ENCODE measurements at places on chromosomes 3 and 15.
A peak's percentile ranks its signal among the peaks of the same experiment; 100 is the strongest.

DNA sequence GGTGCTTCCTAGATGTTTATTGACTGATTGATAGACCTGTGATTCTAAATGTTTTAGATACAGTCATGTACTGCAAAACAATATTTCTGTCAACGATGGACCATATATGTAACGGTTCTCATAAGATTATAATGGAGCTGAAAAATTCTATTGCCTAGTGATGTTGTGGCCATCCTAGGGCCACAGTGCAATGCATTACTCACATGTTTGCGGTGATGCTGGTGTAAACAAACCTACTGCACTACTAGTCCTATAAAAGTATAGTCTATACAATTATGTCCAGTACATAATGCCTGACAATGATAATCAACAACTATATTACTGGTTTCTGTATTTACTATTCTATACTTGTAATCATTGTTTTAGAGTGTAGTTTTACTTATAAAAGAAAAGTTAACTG lies 46.8 kb downstream of the CHST2 start:
- DNase-seq, result no peak

GRCh38 chr3:48232734-48233133 lies 8.2 kb upstream of the ZNF589 start:
- DNase-seq, result peak; percentile 84

- DNase-seq, result no peak
Observed at GRCh38 chr3:64667138-64667537, 20.7 kb downstream of the ADAMTS9 start.

GRCh38 chr3:69033470-69033869 lies 18.7 kb downstream of the TMF1 start:
- DNase-seq, result no peak

DNA sequence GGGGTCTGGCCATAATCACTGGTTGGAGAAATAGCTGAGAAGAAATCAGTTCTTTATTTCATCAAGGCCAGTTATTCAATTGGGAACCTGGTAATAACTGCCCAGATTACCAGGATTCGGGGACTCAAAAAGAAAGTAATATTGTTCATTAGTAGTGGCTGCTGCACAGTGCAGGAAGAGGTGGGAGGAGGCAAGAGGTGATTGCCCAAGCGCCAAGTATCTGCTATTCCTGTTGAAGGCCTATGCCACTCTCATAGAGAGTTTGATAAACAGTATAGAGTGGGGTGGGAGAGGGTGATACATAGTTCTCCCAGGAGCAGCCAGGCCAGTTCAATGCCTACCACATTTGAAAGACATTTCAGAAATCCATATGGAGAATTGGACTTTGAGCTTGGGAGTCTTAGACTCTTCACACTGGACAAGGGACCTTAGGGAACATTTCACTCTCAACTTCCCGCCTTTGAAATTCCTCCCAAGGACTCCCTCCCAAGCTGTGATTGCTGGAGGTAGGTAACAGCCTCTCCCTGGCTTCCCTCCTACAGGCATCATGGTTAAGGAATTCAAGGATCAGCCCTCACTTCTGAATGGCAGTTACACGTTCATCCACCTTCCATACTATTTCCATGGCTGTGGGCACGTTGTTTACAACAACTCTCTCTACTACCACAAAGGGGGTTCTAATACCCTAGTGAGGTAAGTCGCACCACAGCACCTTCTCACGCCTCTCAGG lies 59.8 kb downstream of the GLDN start:
- DNase-seq, result no peak

GRCh38 chr3:11021611-11022011 lies 29.1 kb downstream of the SLC6A1 start:
- no peak for DNase-seq

- DNase-seq, result peak; percentile 69
Observed at GRCh38 chr3:94928921-94929320, 866.1 kb downstream of the NSUN3 start.

- DNase-seq, result no peak
Observed at GRCh38 chr3:141505166-141505565, 18.3 kb downstream of the RASA2 start.

DNA sequence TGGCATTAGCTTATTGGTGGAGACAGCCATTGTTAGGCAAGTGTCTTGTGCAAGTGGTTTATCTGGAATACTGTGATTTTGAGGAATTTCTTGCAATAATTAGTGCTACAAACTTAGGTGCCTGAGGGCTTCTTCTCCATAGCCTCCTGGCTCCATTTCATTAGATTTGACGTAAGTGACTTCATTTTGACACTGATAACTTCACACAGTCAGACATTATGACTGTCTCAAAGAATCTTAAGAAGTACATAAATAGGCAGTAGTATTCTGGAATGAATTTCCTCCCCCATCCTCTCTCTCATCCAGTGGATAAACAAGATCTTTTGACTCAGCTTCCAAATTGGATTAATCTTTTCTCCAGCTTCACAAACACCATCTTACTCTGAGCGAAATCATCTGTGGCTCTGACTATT lies 19.0 kb downstream of the ARL14 start:
- no peak for DNase-seq

- no peak for DNase-seq
Observed at GRCh38 chr3:142337994-142338393, 109.8 kb downstream of the XRN1 start.

DNA sequence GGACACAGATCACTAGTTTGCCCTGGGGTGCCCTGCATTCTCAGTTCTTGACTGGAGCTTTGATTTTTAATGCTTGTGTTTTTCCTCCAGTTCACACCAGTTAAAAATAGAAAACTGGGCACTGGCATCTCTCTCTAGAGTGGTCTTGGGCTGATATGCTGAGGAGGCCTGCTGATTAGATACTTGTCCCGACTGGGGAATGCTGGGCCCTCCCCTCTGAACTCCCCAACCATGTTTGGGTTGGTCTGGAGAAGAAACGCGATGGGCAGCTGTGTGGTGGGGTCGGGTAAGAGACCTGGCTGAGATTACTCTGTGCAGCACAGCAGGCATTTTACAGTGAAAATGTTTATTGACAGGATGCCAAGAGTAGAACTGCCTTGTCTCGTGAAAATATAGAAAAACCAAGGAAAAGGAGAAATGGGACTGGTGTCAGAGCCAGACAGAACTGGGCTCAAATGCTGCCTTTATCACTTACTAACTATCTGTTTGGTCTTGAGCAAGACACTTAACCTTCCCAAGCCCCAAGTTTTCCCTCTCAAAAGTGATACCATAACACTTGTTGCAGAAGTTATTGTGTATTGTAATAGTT lies 1.6 kb upstream of the ACTC1 start:
- DNase-seq, result no peak

DNA sequence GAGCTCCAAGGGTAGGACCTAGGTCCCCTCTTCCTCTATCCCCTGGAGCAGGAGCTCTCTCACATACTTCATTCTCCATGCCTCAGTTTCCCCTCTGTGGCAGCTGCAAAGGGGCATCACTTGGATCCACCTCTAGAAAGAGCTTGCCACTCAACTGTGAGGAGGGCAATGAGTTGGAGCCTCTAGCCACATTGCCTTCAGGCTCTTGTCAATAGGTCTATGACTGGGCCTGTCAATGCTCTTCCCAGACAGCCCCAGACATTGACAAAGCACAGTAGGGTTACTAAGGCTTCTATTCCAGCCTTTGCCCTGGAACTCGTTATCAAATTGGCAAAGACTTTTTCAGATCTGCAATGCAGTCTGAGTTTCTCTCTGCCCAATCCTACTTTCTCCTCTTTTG lies 4.4 kb upstream of the VIPR1 start:
- no peak for DNase-seq

- no peak for DNase-seq
Observed at GRCh38 chr3:27614592-27614991, 107.5 kb downstream of the EOMES start.

- DNase-seq, result peak; percentile 77
Observed at GRCh38 chr15:80709542-80709941, 14.4 kb downstream of the ABHD17C start.

GRCh38 chr3:373193-373779 lies 176.7 kb downstream of the CHL1 start:
- DNase-seq, result no peak

GRCh38 chr15:50916400-50916799 lies 7.9 kb downstream of the AP4E1 start:
- peak; percentile 16 for DNase-seq

- no peak for DNase-seq
Observed at GRCh38 chr15:47506329-47507100, 210.8 kb upstream of the SEMA6D start.

DNA sequence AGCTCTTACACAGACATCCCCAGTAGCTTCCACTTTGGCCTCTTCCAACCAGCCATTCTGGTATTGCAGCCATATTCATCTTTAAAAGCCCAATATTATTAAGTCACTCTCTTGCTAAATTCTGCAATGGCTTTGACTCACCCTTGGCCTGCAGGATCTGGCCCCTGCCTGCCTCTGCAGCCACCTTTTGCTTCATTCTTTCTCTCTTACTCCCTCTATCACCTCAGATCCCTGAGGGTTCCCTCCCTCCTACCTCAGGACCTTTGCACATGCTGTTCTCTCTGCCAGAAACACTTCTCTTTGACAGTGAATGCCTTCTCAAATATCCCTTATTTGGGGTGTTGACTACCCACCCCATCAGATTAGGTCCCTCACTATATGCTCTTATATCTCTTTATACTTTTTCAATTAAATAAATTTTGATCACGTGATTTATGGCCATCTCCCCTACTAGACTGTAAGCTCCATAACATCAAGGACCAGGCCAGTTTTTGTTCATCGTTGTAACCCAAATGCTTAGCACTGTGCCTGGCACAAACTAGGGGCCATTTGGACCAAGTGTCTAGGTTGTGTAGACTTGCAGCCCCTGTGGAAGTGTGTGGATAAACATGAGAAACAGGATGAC lies 32.3 kb upstream of the UBE2Q2 start:
- no peak for DNase-seq

DNA sequence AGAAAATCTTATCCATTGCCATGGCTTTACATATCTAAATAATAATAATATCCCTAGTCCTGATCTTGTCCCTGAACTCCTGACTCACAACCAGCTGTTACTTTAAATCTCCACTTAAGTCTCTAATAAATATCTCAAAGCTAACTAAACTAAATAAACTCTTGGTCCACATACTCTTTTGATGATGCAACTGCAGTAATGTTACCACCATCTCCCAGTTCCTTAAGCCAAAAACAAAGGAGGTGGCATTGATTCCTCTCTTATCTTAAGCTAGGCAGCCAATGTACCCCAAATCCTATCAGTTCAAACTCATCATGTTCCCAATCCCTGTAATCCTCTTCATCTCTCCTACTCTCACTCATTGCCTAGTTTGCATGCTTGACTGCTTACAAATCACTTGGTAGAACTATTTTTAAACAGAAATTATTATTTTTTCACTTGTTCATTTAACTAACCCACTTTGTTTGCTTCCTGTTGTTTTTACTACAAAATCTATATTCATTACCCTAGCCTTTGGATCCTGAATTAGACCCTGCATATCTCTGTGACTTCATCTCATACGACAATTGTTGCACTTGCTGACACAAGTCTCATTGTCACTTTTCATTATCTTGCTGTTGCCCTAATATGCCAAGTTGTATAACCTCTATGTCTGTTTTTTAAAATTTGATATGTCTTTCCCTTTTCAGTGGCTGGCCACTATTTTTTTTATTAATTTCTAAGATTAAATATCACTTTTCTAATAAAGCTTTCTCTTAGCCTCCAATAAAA lies 462.2 kb downstream of the ZPLD1 start:
- no peak for DNase-seq

- DNase-seq, result no peak
Observed at GRCh38 chr3:22632536-22632935, 570.6 kb upstream of the UBE2E2 start.

DNA sequence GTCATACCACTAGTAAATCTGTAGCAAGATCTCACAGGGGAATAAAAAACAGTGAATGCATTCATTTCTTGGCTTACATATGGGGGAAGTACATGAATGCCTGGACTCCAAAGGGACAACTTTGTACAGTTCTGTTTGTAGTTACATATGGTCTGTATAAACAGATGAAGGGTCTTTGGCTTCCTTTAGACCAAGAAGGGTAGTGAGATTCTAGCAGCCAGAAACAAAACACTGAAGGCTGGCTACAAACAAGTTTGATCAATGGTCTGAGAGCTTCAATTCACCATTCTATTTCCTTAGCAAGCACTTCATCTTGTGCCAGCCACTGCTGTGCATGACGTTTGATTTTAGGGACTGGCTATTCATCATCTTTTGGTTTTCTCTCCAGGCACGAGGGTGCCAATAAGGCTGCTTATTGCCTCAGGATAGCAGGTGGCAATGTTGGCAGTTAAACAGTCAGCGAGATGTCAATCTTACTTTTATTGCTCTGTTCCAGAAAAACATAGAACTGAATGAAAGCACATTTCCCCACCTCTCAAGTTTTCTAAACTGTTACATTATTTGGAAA lies 313.7 kb upstream of the COL8A1 start:
- DNase-seq, result no peak

DNA sequence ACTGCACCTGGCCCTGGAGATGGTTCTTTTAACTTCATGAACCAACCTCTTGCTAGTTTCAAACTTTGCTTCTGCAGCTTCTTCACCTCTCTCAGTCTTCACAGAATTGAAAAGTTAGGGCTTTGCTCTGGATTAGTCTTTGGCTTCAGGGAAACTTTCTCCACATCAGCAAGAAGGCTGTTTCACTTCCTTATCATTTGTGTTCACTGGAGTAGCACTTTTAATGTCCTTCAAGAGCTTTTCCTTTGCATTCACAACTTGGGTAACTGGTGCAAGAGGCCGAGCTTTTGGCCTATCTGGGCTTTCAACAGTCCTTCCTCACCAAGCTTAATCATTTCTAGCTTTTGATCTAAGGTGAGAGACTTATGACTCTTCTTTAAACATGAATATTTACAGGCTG lies 15.7 kb upstream of the TM2D3 start:
- DNase-seq, result no peak

GRCh38 chr3:147793841-147794240 lies 384.7 kb downstream of the ZIC1 start:
- no peak for DNase-seq

- DNase-seq, result no peak
Observed at GRCh38 chr3:138850151-138850550, 15.4 kb upstream of the PIK3CB start.

GRCh38 chr3:1534252-1534651 lies 441.4 kb downstream of the CNTN6 start:
- DNase-seq, result no peak

GRCh38 chr15:92316586-92317295 lies 76.9 kb upstream of the ST8SIA2 start:
- no peak for DNase-seq

- no peak for DNase-seq
Observed at GRCh38 chr15:39344662-39345141, 236.2 kb upstream of the THBS1 start.

DNA sequence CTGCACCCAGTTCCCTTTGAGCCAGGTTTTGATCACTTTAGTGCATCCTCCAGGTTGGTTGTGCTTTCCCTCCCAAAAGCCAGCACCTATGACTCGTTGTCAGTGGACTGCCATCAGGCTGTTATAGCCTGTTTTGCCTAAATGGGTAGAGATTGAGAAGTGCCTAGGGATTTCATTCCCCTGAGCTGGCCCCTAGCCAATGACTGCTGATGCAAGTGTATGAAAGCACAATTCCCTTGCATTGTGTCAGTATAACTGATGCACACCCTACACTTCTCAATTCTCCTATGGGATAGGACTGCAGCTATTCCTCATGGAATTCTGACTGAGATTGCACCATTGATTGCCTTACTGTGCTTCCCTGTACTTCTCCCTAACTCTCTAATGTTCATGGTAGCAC lies 102.1 kb upstream of the ARPP21 start:
- no peak for DNase-seq

- DNase-seq, result no peak
Observed at GRCh38 chr3:88189361-88189810, 39.6 kb downstream of the C3orf38 start.

GRCh38 chr3:193734737-193735366 lies 141.8 kb downstream of the OPA1 start:
- DNase-seq, result no peak
